ENCODE measurements at places on chromosomes 4 and X. TPM values are rescaled to one million over a fixed set of nuclear protein-coding genes. Genes with fewer than 3 reads are reported as not detected.

GRCh38 chr4:147863111-147863747 is 131.3 kb downstream of the ARHGAP10 start:
- DNase-seq = no peak

GRCh38 chrX:23854945-23855344 is 52.8 kb downstream of the APOO start:
- no peak for DNase-seq

GRCh38 chr4:159210975-159211374 is 108.1 kb downstream of the RAPGEF2 start:
- no peak for DNase-seq

GRCh38 chr4:145507636-145508035 is 26.0 kb downstream of the SMAD1 start:
- no peak for DNase-seq

- DNase-seq = no peak
These were observed 2.0 kb downstream of the FGFBP1 start for GRCh38 chr4:15936495-15936894.

- DNase-seq = no peak
These were observed 239.0 kb upstream of the HTR2C start for GRCh38 chrX:114344756-114345349.

GRCh38 chr4:111043286-111043685 is 420.4 kb upstream of the PITX2 start:
- DNase-seq = no peak

DNA sequence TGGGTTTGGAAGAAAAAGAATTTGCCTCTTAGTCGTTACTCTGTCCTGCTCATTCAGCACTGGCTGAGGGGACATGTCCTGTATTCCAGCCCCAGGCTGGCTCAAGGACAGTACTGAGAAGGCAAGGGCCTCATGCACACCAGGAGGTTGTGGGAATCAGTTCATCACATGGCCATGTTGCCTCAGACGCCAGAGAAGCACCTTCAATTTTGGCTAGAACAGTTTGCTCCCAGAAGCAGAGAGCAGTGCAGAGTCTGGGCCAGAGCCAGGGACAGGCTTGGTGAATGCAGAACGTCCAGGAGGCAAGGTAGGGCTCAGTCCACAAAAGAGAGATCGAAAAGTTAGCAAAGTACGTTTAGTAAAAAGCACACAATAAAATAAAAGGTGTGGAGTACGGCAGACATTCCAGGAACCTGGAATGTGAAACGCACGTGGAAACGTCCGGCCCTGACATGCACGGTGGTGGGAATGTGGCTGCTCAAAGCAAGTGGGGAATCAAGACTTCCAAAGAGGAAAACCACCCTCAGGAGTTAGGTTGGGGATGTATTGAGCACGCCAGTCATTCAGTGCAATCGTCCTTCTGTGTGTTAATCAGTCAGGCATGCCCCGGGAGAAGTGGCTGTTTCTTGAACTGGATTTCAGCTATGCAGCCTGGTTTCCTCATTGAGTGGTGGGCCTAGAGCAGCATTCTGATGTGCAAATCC is 1.2 kb upstream of the SLC2A9 start:
- DNase-seq = no peak

GRCh38 chr4:76782837-76783236 is 115.1 kb downstream of the SOWAHB start:
- no peak for DNase-seq

DNA sequence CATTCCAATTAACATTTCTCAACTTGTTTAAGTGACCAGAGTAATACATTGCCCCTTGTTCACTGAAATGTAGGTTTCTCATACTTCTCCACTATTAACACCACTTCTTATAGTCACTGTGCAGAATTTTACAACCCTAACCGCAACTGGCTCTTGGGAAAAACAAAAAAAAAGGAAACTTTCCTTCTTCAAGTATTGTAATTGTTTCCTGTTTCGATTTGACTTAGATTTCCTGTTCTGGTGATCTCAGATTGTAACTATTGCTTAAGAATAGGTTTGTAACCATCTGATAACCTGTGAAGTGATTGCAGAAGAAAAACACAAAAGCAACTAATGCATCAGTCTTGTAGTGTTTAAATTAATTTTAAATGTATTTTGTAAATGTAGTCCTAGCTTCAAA is 594.7 kb upstream of the GALNT7 start:
- no peak for DNase-seq

DNA sequence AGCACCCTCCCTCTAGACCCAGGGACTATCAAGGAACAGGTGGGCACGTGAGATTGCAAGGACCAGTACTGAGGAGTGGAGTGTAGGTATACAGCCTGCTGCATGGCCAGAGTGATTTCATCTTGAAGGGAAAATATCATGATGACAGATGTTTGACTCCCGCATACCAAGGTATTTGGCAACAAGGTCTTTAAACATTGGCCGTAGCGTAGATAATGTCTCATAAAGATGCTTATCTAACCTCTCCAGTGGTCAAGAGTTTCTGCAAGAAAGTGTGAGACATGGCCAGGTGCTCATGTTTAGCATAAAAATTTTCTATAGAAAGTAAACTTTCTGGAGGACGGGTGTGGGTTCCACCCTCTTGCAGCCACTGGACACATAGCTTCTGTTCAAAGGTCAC is 18.7 kb upstream of the ZNF630 start:
- no peak for DNase-seq

Gene ARL9
- 0.43 TPM for total RNA-seq

Gene HTN1
- not detected for total RNA-seq

Data from mucosa of gallbladder (tissue), 1 donor.